Activated naive CD4-positive, alpha-beta T cell treated with anti-CD3 and anti-CD28 coated beads, Interleukin-2, amount 10 ng/mL, durations not matched to agents 7 days and 5 days (primary cell): ENCODE measurements at places on chromosomes 5 and 9.

DNA sequence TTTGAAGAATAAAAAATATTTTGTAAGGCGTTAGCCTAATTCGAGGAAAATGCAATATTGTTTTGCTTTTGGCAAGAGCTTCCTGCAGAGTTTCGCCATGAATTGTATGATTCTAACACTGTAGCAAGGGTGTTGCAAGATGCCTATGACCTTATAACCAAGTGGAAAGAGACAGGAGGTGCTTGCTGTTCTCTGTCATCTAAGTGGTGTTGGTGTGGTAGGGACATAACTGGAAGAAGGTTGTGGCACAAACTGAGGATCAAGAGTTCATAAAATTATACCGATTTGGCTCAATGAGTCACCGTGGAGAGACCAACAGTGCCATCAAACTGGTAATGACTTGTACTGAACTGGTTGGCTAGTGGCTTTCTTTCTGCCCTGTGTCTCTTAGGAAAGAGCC lies 6.3 kb downstream of the STC2 start:
- H3K4me1 ChIP-seq: peaks cover 35% of the 10 kb centered on the region
- no peak overlapping the region for H3K4me3 ChIP-seq
- peaks cover 73% of the 10 kb centered on the region for H3K36me3 ChIP-seq
- H3K27me3 ChIP-seq: peaks cover 24% of the 10 kb centered on the region
- H3K27ac ChIP-seq: no peak overlapping the region

GRCh38 chr5:91101600-91102379 lies 281.3 kb downstream of the ARRDC3 start:
- H3K27me3 ChIP-seq: peaks cover 12% of the 10 kb centered on the region
- DNase-seq: peak; percentile 66
- H3K27ac ChIP-seq: no peak overlapping the region
- no peaks in the 10 kb centered on the region for H3K36me3 ChIP-seq
- H3K4me3 ChIP-seq: no peak overlapping the region

DNA sequence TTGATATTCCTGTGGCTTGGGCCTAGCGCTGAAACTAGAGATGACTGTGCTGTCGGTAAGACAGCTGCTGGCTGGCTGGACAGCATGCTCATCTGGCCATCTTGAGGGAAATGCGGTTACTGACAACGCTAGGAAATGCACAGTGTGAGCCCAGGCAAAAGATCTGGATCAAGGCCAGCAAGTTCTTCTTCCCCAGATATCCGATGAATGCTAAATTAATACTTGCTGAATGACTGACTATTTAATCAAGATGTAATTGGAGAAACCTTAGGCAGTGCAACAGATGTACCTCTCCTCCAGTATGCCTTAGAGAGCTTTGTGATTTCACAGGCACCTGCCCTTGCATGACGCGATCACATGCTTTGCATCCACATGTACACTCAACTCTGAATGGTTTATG lies 659.1 kb downstream of the EFNA5 start:
- no peaks in the 10 kb centered on the region for H3K27me3 ChIP-seq
- H3K4me3 ChIP-seq: no peak overlapping the region
- no peak overlapping the region for H3K27ac ChIP-seq

GRCh38 chr5:57987552-57987951 lies 472.3 kb downstream of the PLK2 start:
- H3K27me3 ChIP-seq: no peaks in the 10 kb centered on the region
- H3K4me1 ChIP-seq: no peaks in the 10 kb centered on the region
- H3K4me3 ChIP-seq: no peak overlapping the region
- DNase-seq: no peak
- no peaks in the 10 kb centered on the region for H3K36me3 ChIP-seq

DNA sequence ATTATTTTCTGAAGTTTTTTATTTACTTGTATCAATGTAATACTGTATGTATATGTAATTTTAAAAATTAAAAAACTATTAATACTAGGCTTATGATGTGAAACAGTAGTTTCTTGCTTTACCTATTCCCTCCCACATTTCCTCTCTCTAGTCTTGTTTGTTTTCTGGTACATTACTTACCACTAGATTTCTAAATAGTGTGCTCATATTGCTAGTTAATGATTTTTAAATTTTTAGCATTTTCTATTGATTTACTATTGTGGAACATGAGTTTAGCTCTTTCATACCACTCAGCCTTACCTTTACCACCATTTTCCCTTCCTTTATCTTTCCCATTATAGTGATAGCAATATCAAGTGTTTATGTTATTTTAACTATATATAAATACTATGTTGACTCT lies 39.3 kb downstream of the UBE2R2 start:
- H3K27me3 ChIP-seq: no peaks in the 10 kb centered on the region
- peaks cover 11% of the 10 kb centered on the region for H3K4me1 ChIP-seq

DNA sequence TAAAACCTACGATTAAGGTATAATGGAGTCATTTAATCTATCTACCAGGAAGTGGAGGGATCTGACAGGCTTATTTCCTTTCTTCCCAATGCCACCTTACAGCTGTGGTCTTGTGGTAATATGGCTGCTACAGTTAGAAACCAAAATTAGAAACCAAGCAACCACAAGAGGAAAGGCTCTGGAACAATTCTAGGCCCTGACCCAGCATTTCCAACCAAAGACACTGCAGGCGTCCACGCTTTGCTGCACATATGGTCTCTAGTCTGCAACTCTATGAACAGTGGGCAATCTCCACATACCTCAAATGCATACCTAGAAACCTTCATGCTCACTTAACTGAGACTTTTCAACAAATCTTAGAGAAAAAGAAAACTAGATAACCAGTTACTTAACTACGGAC lies 339.1 kb downstream of the NFIB start:
- no peak for DNase-seq
- H3K4me3 ChIP-seq: no peak overlapping the region
- no peaks in the 10 kb centered on the region for H3K36me3 ChIP-seq

GRCh38 chr9:109910671-109911518 lies 130.9 kb downstream of the PALM2AKAP2 start:
- no peaks in the 10 kb centered on the region for H3K36me3 ChIP-seq
- no peak for DNase-seq
- no peaks in the 10 kb centered on the region for H3K27me3 ChIP-seq
- H3K27ac ChIP-seq: no peak overlapping the region

- DNase-seq: no peak
- H3K4me1 ChIP-seq: no peaks in the 10 kb centered on the region
- no peak overlapping the region for H3K27ac ChIP-seq
- H3K4me3 ChIP-seq: no peak overlapping the region
- H3K27me3 ChIP-seq: no peaks in the 10 kb centered on the region
These were observed 2244.0 kb upstream of the ACO1 start for GRCh38 chr9:30140407-30140806.

DNA sequence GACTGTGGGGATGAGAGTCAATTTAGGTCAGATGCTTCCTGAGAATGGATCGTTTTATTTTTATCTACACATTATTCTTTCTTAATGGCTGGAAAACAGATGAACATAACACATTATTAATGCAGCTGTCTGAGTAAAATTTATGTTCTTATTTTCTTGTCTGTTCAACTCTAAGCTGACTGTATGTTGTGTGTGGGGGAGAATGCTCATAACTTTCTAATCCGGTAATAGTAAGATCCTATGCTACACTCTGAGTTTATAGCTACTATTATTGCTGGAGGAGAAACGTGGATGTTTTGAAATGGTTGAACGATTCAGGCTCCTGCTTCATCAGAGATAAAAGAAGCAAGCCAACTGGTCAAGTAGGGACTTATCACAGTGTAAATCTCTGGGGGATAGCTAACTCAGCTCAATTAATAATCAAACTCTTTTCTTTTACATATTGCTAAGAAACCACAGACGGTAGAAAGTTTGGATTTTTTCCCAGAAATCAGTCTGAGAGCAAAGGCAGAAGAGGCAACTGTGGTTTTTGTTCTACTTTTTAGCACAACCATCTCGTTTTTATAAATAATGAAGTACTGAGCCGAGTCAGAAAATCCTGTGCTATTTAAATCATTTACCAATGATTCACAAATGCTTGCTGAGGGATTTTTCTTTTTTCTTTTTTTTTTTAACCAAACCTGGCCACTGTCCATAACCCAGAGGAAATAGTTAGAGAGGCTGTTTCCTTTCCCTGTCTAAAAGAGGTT lies 265.0 kb upstream of the FAM174A start:
- H3K27ac ChIP-seq: no peak overlapping the region
- no peaks in the 10 kb centered on the region for H3K4me1 ChIP-seq
- H3K27me3 ChIP-seq: no peaks in the 10 kb centered on the region
- no peak overlapping the region for H3K4me3 ChIP-seq

DNA sequence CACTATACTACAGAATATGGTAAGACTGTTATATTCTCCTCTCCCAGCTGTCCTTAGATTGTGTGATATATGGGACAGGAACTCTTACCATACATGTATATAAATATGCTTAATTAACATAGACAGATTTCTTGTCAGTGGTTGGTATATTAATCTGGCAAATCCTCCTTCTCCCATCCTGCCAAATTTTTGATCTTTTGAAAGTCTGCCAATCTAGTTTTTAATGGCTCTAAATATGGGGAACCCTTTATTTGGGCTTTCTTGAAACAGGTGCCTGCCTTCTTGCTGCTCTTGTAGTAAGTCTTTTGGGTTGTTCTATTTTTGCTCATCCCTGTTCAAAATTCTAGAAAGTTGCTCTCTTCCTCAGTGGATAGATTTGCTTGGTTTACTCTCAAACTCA lies 63.5 kb downstream of the SPATA31D1 start:
- no peaks in the 10 kb centered on the region for H3K27me3 ChIP-seq
- DNase-seq: no peak
- H3K4me1 ChIP-seq: no peaks in the 10 kb centered on the region
- H3K27ac ChIP-seq: no peak overlapping the region

DNA sequence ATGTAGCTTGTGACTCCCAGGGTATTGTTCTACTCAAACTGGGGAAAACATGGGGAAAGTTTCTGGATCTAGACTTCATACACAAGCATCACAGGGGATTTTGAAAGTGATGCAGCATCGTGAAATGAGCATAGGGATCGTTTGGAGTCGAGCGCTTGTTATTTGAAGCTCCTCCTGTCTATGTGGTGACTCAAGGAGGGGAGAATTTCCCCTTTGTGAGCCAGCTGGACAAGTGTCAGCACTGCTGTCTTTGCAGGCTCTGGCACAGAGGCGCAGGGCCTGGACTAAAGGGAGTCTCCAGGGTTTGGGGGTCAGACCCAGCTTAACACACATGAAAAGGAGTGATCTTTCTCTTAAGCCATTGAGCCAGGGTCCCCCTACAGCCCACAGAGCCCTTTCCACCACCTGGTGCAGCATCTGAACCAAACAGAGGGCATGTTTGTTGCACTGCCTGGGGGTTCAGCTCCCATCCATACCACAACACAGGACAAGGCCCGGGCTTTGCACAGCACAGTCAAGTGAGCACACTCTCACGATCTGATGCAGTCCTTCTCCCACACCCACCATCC lies 51.0 kb downstream of the IRF1 start:
- peaks cover 93% of the 10 kb centered on the region for H3K4me1 ChIP-seq
- no peak overlapping the region for H3K4me3 ChIP-seq
- DNase-seq: peak; percentile 14
- peaks cover 61% of the 10 kb centered on the region for H3K36me3 ChIP-seq
- H3K27me3 ChIP-seq: no peaks in the 10 kb centered on the region
- peak overlapping the region; percentile 51 for H3K27ac ChIP-seq

GRCh38 chr5:9596171-9596780 lies 33.9 kb downstream of the TAS2R1 start:
- no peaks in the 10 kb centered on the region for H3K36me3 ChIP-seq
- H3K4me1 ChIP-seq: no peaks in the 10 kb centered on the region
- peaks cover 5% of the 10 kb centered on the region for H3K27me3 ChIP-seq

DNA sequence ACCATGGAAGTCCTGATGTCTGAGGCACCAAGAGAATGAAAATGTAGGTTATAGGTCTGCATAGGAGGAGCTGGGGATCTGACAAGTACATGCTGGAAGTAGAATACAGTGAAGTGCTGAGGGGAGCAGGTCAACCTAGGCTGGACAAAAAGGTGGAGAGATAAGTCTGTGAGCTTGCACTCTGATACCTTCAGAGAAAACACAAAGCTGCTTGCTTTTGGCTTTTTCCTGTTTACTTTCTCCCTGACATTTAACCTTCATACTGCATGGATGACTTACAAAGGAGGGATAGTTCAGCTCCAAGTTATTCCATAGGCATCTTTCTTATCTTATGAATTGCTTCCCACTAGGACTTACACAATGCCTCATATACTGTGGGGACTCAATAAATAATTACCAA lies 256.7 kb upstream of the NREP start:
- no peaks in the 10 kb centered on the region for H3K27me3 ChIP-seq
- no peak overlapping the region for H3K4me3 ChIP-seq
- H3K4me1 ChIP-seq: no peaks in the 10 kb centered on the region
- H3K36me3 ChIP-seq: no peaks in the 10 kb centered on the region
- DNase-seq: no peak
- H3K27ac ChIP-seq: no peak overlapping the region

- no peaks in the 10 kb centered on the region for H3K4me1 ChIP-seq
- peaks cover 18% of the 10 kb centered on the region for H3K27me3 ChIP-seq
- H3K36me3 ChIP-seq: no peaks in the 10 kb centered on the region
- H3K27ac ChIP-seq: no peak overlapping the region
These were observed 3.6 kb downstream of the CCL19 start for GRCh38 chr9:34687276-34688030.

DNA sequence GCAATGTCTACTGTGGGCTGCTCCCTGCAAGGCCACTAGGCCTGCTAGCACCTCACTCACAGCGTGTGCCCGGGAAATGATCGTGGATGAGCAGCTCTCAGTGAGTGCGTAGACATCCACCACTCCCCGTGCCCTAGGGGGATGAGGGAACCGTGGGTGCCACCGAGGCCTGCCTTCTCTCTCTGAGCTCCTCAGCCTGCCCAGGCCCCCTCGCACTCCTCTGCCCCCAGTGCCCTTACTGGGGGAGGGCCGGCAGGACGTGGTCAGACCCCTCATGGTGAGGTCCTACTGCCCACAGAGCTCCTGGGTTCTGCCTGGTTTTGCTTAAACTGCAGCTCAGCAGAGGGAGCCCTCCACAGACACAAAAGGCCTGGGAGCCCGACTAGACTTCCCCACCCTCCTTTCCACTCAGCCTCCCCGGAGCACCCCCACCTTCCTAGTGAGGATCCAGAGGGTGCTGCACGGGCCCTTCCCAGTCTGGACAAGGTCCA lies 220.0 kb downstream of the CACNA1B start:
- H3K4me1 ChIP-seq: no peaks in the 10 kb centered on the region
- no peak overlapping the region for H3K27ac ChIP-seq
- no peak overlapping the region for H3K4me3 ChIP-seq
- no peaks in the 10 kb centered on the region for H3K27me3 ChIP-seq

DNA sequence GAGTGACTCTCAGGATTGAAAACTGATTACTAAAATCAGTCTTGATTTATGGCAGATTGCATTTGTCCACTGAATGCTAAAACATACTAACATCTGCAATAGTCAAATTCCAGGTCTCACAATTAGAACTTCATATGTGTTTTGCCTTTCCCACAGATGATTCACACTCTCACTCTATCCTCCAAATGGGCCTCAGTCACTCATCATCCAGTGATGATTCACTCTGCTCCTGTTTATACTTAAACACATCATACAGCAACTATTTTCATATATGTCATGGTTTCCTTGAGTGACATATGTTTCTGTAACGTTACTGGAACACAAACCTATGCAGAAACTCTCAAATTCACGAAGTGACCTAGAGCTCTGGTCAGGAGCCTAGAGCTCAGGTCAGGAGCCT lies 512.9 kb downstream of the HINT1 start:
- no peaks in the 10 kb centered on the region for H3K27me3 ChIP-seq
- no peaks in the 10 kb centered on the region for H3K36me3 ChIP-seq
- no peak overlapping the region for H3K27ac ChIP-seq
- no peaks in the 10 kb centered on the region for H3K4me1 ChIP-seq

- no peak for DNase-seq
- H3K27ac ChIP-seq: no peak overlapping the region
- H3K27me3 ChIP-seq: no peaks in the 10 kb centered on the region
- H3K4me3 ChIP-seq: no peak overlapping the region
- no peaks in the 10 kb centered on the region for H3K36me3 ChIP-seq
These were observed 214.6 kb downstream of the TLE1 start for GRCh38 chr9:81474792-81475191.

GRCh38 chr5:1876660-1877064 lies 6.1 kb downstream of the IRX4 start:
- no peak overlapping the region for H3K27ac ChIP-seq
- peaks cover 3% of the 10 kb centered on the region for H3K4me1 ChIP-seq
- H3K4me3 ChIP-seq: no peak overlapping the region
- DNase-seq: no peak
- peaks cover 2% of the 10 kb centered on the region for H3K36me3 ChIP-seq
